ENCODE measurements at places on chromosomes 7 and 10. TPM values are rescaled to one million over a fixed set of nuclear protein-coding genes. Genes with fewer than 3 reads are reported as not detected.
A peak's percentile ranks its signal among the peaks of the same experiment; 100 is the strongest.

GPR15LG gene
- total RNA-seq, result 1.3 TPM

GRCh38 chr10:80471001-80471400 is 16.9 kb downstream of the TSPAN14 start:
- H3K36me3 ChIP-seq, result no peaks in the 10 kb centered on the region
- H3K4me1 ChIP-seq, result peaks cover 48% of the 10 kb centered on the region
- H3K27ac ChIP-seq, result peak overlapping the region; percentile 57

DNA sequence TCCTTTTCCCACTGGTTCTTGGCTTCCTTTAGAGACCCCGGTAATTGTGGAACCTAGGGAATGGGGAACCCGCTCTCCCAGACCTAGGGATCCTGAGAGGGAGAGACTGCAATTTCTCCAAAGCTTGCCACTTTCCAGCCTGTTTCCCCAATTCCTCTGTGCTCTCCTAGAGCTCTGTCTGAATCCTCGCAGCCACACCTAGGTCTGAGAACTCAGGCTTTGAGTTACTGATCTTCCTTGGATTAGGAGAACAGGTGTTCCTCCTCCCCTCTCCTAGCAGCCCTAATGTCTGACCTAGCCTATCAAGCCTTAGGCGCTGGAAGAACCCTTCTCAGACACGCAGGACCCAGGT is 20.0 kb downstream of the WNT8B start:
- H3K4me1 ChIP-seq, result no peaks in the 10 kb centered on the region
- H3K27me3 ChIP-seq, result peaks cover 28% of the 10 kb centered on the region
- H3K27ac ChIP-seq, result no peak overlapping the region
- no peak for DNase-seq
- no peak overlapping the region for H3K4me3 ChIP-seq
- H3K36me3 ChIP-seq, result no peaks in the 10 kb centered on the region

DNA sequence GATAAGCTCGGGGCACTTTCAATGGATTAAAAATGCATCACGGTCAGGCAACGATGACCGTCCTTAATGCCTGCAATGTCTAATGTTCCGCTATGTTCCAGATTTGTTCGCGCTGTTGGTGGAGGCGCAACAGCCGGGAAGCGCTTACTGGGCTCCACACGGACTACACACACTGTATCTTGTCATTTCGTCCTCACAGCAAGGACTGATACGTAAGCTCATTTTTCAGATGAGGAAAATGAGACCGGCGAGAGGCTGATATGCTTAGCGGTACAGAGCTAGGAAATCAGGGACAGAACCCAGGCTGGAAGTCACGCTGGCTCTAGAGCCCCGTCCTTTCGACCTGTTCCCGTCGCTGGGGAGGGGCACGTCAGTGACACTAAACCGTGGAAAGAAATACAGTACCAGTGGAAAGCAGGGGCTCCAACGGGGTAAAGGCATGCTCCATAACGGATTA is 670 bp downstream of the TPK1 start:
- H3K27ac ChIP-seq, result peak overlapping the region; percentile 92
- H3K36me3 ChIP-seq, result no peaks in the 10 kb centered on the region
- peak overlapping the region; percentile 82 for H3K4me3 ChIP-seq
- H3K27me3 ChIP-seq, result no peaks in the 10 kb centered on the region
- H3K4me1 ChIP-seq, result no peaks in the 10 kb centered on the region

DNA sequence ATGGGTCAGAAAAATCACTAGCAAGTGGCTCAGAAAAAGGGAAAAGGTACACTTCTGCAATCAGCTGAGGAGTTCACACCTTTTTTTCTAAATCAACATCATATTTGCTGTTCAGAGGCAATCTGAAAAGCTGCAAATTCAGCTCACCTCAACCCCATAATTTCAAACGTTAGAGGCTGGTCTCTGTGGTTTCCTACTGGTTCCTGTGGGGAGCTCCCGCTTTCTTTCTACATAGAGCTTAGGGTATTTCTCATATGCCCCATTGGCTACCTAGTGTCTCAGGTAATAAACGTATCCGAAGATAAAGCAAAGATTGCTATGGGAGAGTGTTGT is 5.2 kb upstream of the ZNF22 start:
- H3K27me3 ChIP-seq, result no peaks in the 10 kb centered on the region
- H3K4me3 ChIP-seq, result peak overlapping the region; percentile 20
- peaks cover 12% of the 10 kb centered on the region for H3K4me1 ChIP-seq

DNA sequence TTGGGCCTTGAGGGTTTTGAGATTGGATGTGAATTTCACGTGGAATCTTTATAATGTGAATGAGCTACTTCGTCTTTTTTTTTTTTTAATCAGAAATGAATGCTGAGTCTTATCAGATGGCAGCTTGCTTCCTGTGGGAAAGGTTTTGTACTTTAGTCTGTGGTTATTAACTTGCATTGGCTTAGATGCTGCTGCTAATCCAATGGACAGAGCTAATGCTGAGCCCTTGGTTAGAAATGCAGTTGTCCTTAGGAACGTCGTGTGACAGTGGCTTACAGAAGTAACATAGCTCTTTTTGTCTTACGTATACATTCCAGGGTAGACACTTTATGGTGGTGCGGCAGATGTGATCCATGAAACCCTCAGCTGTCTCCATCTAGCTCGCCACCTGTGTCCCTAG is 32.8 kb downstream of the ADCY1 start:
- no peak for DNase-seq
- no peaks in the 10 kb centered on the region for H3K36me3 ChIP-seq
- no peak overlapping the region for H3K4me3 ChIP-seq

DNA sequence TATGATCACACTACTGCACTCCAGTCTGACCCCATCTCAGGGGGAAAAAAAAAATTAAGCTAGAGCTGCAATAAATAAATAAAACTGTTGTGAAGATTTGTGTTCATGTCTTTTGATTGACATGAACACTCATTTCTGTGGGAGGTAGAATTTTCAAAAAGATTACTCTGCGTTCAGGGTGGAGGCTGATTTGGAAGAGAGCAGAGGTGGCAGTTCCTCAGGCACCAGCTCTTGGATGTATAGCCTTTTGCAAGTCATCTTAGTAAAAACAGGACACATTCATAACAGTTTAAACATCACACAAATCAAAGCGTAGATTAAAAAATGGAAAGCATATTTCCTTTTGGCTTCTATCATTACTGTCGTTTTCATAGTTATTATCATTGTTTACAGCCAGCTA is 243.5 kb upstream of the LRGUK start:
- H3K4me1 ChIP-seq, result no peaks in the 10 kb centered on the region
- no peaks in the 10 kb centered on the region for H3K36me3 ChIP-seq
- no peak for DNase-seq
- no peak overlapping the region for H3K27ac ChIP-seq
- no peak overlapping the region for H3K4me3 ChIP-seq

DNA sequence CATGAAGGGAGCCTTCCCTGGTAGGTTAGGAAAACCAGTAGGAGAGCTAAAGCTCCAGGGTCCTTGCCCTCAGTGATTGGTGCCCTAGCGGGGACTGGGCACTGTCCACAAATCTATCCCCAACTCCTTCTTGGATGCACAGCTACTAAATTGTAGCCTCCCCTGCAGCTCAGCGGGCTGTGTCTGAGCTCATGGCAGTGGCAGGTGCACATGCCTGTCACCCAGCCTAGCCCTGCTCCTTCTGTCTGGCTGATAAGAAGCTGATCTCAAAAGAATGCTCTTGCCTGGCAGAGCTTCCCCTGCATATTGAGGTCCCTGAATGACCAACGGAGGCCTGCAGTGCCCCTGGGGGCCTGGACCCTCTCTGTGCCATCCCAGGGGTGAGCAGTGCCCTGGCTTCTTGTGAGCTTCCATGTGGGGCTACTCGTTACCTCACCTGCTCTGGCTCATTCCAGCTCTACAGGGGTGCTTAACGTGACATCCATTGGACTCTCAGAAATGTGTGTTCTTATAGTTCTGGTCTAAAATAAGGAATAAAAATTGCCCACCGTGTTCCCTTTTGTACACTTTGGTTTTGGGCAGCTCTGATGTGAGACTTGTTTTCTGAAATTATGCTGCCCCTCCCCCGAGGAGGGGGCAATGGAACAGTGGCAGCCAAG is 59.8 kb upstream of the ANTXRL start:
- peak; percentile 15 for DNase-seq
- H3K27ac ChIP-seq, result no peak overlapping the region
- no peaks in the 10 kb centered on the region for H3K4me1 ChIP-seq
- no peaks in the 10 kb centered on the region for H3K36me3 ChIP-seq
- no peaks in the 10 kb centered on the region for H3K27me3 ChIP-seq

GRCh38 chr7:80722616-80723195 is 84.3 kb downstream of the CD36 start:
- no peak overlapping the region for H3K4me3 ChIP-seq
- DNase-seq, result peak; percentile 53
- peak overlapping the region; percentile 15 for H3K27ac ChIP-seq
- H3K36me3 ChIP-seq, result no peaks in the 10 kb centered on the region
- no peaks in the 10 kb centered on the region for H3K4me1 ChIP-seq

Measured in breast epithelium (tissue), 4 donors.